ENCODE measurements at places on chromosomes 5 and 9.
A peak's percentile ranks its signal among the peaks of the same experiment; 100 is the strongest.

DNA sequence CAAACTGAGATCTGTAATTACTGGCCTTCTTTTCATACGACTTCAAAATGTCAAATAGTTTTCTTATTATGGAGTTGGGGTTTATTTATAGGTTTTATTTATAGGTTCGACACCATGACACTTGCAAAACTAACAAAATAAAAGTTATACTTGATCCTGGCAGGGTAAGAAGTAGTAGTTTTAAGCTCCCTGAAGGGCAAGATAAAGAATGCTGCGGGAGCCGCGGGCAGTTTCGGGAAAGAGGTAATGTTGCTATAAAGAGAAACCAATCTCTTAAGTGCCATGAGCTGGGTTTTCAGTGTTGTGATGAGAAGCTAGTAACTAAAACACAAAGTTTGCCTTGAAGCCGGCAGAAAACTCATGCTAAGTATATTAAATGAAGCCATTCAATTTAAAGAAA lies 24.8 kb downstream of the PTPN3 start:
- no peak for DNase-seq

- DNase-seq: no peak
These were observed 57.6 kb downstream of the KIF24 start for GRCh38 chr9:34271265-34272006.

- peak; percentile 78 for DNase-seq
These were observed at the start of gene SPARC for GRCh38 chr5:151686674-151687407. TSS of gene SPARC (minus strand) at chr5:151686915. CDS start at chr5:151676188, 10,727 bp downstream.

GRCh38 chr9:130195638-130196037 lies 23.4 kb downstream of the NCS1 start:
- no peak for DNase-seq

- DNase-seq: no peak
These were observed 84.4 kb downstream of the HTR4 start for GRCh38 chr5:148569948-148570347.

DNA sequence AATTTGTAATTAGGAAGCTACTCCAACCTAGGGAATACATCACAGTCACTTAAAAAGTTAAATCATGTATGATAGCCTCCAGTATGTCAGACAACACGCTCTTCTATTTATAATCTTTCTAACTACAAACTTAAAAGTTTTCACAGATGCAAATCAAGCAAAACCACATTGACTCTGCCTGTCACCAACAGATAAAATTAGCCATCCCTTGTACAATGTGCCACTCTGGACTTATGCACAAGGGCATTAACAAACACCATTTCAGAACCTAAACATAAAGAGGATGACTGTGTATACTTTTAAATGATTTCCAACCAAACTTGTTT lies 14.7 kb downstream of the ERP44 start:
- no peak for DNase-seq

DNA sequence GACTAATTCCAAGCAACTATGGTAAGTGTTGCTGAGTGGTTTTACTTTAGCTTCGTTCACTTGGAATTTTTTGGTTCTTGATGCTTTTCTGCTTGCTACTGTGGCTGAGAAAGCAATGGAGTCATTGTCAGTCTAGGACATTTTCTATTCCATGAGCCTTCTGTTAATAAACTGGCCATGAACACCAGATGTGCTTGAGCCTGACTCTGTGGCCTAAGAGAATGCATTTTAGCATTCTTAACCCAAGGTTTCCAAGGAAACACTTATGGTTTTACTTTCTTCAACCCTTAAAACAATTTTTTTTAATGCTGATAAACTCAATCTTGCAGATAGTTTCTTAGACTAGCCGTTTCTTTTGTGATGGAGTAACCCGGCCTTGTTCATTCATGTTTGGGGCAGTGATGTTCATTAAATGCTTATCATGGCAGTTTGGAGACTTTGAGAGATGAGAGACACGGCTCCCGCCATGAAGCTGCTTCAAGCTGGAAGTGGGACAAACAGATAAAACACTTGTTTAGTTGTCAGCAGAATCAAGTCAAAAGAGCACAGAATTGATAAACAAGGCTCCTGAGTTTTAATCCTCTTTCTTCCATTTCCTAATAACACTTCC lies 42.4 kb downstream of the OSTF1 start:
- DNase-seq: no peak

DNA sequence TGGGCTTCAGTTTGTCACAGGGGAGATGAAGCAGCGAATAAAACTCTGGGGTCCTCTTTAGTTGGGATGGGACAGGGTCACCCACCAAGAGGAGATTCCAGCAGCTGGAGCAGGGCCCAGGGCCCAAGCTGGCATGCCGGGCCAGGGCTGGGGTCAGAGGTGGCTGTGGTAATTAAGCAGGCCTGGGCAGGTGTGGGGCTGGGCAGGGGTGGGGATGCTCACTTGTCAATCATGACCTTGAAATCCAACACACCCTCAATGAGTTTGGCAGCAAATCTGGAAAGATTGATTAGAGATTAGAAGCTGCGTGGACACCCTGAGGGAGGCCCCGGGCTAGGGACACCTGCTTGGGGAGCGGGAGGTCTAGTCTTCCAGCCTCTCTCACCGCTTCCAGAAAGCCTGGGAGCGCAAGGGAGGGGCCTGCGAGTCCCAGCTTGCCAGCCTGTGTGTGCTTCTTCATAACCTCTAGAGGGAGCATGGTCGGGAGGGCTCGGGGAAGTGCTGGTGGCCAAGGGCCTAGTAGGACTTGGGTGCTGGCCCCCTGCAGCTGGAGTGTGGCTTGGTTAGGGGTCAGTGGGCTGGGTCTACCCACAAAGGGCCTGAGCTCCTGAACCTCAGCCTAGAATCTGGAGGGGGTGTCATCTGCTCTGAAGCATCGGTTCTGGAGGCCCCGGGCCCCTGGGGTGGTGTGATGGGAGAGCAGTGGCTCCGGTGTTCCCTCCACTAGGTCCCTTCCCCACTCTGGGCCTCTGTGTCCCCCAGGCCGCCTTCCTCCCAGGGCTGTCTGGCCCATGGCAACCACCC lies 7.6 kb downstream of the CRAT start:
- no peak for DNase-seq

DNA sequence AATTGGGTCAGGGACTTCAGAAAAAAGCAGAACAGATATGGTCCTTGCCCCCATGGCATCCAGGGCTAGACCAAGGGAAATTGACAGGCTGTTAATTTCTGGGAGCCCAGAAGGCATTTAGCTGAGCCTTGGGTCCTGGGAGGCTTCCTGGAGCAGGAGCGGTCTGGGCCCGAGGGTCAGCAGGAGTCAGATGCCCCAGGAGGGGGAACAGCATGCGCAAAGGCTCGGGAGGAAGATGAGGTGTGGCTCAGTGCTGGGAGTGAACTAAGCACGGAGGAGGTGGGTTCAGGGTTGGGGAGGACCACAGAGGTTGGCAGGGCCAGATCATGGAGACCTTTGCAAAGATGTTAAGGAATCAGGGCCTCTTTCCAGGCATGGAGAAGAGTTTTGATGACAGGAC lies 48.2 kb upstream of the NEURL1B start:
- DNase-seq: no peak

DNA sequence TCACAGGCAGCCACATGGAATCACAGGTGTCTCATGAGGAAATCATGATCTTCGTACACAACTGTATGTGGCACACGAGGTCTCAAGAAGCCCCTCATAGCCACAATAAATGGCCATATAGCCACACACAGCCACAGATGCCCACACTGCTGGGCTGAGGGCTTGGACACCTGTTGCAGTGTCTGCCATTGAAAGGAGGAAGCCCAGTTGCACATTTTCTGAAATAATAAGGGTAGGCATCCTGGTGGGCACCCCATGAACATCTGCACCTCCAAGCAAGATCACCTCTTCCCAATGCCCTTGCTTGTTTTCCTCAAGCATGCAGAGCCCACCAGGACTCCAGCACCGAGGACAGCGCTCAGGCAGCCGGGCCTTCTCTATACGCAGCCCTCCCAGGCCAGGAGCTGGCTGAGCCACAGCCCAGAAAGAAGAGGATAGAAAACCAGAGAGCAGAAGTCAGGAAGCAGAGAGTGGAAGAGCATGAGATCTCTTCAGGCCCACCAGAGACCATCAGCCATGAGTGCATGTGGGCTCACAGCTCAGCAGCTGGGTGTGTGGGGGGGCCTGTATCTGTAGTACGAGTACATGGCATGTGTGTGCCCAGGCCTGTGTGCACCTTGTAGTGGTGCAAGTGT lies 1.0 kb upstream of the ACSL6 start:
- DNase-seq: peak; percentile 81

GRCh38 chr9:2195211-2195610 lies 180.1 kb downstream of the SMARCA2 start:
- no peak for DNase-seq

- no peak for DNase-seq
These were observed 467.3 kb downstream of the DNAH5 start for GRCh38 chr5:13477118-13477737.

GRCh38 chr5:153879596-153879995 lies 159.1 kb downstream of the FAM114A2 start:
- DNase-seq: no peak

DNA sequence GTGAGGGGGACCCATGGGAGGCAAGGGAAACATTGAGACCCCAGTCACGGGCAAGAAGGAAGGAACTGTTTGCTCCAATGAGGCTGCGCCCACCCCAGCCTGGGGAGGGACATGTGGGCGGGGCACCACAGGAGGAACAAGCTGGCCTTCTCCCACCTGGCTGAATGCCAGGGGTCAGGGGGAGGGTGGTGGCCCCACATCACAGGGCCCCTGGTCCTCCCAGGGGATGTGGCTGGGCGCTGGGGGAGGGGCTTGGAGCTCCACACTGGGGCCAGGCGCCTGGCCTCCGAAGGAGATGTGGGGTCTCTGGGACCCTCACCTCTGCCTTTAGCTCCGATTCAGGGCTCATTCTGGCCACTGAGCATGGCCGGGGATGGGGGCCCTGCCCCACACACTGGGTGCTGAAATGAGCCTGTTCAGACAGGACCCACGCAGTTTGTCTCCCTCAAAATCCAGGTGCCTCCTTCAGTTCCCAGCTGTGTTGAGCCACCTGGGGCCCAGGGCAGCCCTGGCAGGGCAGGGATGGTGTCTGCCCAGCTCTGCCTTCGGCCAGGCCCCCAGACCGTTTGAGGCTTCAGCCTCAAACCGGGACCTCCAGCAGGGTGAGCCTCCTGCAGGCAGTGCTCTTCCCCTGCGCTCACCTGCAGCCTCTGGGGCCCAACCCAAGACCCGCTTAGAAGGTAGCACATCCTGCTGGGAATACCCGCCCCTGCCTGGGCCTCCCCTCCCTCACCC lies 33.2 kb upstream of the NOTCH1 start:
- no peak for DNase-seq

DNA sequence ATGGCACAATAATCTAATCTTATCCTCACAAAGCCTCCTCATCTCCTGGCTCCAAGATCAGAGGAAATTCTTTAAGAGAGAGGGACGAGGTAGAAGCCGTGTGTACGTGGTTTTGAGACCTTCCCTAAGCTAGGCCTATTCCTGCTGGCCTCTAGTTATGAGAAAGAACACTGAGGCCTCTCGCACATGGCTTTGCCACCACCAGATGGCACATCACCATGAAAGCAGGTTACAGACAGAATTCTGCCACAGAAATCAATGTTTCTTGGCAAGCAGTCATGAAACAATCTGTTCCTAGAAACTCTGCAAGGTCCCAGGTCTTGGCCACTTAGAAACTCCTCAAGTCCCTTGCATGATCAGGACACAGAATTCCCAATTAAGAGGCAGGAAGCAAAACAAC lies 268.2 kb upstream of the TAS2R1 start:
- no peak for DNase-seq

- DNase-seq: no peak
These were observed 13.2 kb upstream of the NR4A3 start for GRCh38 chr9:99808454-99808853.

- DNase-seq: no peak
These were observed 24.3 kb downstream of the SPAAR start for GRCh38 chr9:35933550-35934067.

DNA sequence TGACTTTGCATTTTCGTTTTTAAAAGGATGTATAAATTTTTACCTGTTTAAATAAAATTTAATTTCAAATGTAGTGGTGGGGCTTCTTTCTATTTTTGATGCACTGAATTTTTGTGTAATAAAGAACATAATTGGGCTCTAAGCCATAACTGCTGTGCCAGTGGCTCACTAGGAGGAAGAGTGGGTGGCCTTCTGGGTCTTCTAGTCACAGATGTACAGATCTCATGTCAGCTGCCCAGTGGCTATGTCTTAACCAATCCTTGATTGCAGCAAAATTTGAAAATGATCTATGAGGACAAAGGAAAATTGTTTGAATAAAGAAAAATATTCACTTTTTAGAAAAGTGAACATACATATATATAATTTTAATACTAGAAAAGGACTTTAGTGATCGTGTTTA lies 5.4 kb downstream of the CTSL start:
- no peak for DNase-seq

- no peak for DNase-seq
These were observed 527.8 kb downstream of the AGTPBP1 start for GRCh38 chr9:85213650-85214607.

GRCh38 chr9:72444435-72444834 lies 77.0 kb upstream of the TMC1 start:
- no peak for DNase-seq

DNA sequence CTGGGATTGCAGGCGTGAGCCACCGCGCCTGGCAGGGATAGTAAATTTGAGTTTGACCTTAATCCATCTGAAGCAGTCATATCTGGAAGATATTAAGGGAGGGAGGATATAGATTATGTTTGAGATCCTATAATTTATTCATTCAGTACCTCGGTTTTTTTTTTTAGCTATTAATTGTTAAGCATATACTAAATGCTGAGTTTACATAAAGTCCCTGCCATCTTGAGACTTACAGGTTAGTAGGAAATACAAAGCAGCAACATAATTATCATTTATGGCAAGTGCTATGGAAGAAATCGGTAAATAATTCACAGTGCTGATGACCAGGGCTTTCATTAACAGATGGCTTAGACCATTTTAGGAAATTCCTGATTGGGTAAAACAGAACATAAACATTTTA lies 66.5 kb upstream of the FCHO2 start:
- DNase-seq: no peak

- no peak for DNase-seq
These were observed 114.0 kb downstream of the LHX2 start for GRCh38 chr9:124125651-124125977.

DNA sequence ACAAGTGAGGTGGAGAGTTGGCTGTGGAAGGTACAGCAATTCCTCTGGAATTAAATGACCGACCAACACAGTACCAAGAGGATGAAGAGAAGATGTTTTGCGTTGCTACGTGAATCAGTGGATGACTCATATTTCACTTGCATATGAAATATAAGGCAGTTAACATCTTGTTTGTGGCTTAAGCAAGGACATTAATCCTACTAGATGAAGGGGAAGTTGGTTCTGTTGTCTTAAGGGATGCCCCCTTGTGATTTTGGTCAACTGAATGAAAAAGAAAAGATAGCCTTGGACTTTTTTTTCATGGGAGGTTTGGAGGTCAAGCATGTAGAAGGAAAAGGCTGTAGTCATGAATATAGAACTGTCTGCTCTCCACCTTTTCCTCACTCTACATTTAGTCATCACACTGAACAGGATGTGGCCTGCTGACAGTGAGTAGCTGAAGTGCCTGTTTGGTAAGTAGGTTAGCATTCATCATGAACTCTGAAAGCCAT lies 33.9 kb downstream of the VLDLR start:
- DNase-seq: no peak

DNA sequence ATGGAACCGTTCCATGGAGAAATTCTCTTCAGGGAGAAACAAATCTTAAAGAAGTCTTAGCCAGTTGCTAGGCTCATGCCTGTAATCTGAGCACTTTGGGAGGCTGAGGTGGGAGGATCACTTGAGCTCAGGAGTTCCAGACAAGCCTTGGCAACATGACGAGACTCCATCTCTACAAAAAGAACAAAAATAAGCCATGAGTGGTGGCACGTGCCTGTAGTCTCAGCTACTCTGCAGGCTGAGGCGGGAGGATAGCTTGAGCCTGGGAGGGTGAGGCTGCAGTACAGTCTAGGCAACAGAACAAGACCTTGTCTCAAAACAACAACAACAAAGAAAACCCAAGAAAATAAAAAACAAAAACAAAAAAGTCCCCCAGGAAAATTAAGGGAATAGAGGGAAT lies 8.2 kb downstream of the HSPB3 start:
- DNase-seq: no peak
